Stimulated activated CD4-positive, alpha-beta T cell treated with anti-CD3 and anti-CD28 coated beads, Interleukin-1b, Interleukin-23, amount 100 ng/mL, for 48 hours (primary cell): ENCODE measurements at places on chromosomes 3 and 15.

GRCh38 chr15:99438691-99439523 lies 126.9 kb upstream of the MEF2A start:
- no peak for DNase-seq

- DNase-seq, result no peak
Measured at GRCh38 chr15:101551696-101552591, 62.4 kb upstream of the PCSK6 start.

GRCh38 chr3:178454726-178455125 lies 81.5 kb upstream of the KCNMB2 start:
- no peak for DNase-seq

DNA sequence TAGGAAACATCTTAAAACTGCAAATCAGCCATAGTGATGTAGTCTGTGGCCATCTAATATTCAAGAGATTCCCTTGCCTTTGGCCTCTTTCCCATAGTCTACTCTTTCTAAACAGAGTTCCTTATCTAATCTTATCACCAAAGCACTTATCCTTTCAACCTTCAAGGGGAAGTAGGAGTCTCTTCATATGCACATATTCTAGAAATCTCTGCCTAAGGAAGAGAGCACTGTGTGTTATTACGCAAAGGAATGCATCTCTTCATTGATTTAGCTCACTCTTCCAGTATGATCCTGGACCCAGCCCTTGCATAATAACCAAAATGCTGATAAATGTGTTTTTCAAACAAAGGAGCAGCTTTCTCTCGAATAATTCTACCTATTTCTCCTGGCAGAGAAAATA lies 253.7 kb upstream of the TPRG1 start:
- no peak for DNase-seq
